Peyer's patch (tissue), 4 donors: ENCODE measurements at places on chromosomes 4 and X. TPM values are rescaled to one million over a fixed set of nuclear protein-coding genes. Genes with fewer than 3 reads are reported as not detected.

The RADX gene
- 5.6 TPM for total RNA-seq

DNA sequence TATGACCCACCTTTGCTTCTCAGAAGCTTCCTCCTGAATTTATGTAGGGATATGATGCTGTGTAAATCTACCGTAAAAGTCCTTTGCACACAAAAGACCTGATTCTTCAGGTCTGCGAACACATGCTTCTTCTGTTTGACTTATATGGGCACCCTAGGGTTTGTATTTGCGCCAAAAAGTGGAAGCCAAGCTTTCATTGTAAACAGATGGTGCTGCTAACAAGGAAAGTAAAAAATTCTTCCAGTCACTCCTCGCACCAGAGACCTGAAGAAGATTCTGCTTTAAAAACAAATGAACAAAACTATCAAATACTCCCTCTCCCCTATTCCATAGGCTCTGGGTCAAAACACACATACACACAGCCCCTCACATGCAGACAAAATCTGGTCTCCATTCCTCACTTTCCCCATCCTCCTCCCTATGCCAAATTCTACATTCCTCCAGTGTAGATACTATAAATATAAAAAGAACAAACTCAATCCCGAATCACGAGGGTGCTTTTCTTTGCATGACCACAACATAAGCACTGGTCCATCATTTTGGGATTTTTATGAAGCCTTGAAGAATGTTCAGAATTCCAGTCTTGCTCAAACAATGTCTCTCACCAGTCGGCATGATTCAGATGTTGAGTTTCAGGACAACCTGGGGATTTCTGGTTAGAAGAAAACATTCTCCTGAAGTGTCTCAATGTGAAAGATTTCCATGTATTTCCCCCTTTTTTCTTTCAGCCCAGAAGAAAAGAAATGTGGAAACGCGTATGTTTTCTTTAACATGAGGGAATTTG is 125.1 kb downstream of the PALLD start:
- DNase-seq: no peak

- no peak for DNase-seq
These were observed 77.9 kb downstream of the WWC2 start for GRCh38 chr4:183177001-183177400.

DNA sequence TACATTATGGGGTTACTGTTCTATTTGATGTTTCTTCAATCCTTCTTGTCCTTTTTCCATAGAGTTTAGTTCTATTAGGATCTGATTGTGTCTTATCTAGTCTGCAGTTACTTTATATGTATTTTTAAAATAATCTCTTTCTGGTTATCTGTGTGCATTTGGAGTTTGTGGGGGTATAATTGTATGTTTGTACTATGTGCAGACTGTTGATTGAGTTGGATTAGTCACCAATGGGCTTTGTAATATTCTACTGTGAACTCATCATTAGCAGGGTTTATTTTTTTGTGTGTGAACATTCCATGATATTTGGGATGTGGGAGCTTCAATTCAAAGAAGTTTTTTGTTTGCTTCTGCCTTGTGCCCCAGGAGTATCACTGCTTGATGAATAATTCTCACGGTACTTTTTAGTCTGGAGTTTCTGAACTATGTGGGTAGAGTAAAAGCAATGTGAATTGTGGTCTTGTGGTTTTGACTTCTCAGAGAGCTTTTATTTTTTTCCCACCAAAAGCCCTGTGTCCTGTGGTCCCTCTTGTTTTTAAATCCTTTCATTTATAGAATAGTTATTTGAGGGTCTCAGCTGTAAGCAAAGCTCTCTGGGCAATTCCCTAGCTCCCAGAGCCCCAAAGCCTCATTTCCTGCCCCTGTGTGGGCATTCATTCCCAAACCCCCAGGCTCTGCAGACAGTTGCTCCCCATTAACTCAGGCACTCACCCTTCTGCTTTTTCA is 127.8 kb downstream of the PHKA2 start:
- no peak for DNase-seq

The UNC5C gene
- 2.5 TPM for total RNA-seq
